ENCODE measurements at places on chromosomes 2 and 18.
A peak's percentile ranks its signal among the peaks of the same experiment; 100 is the strongest.

DNA sequence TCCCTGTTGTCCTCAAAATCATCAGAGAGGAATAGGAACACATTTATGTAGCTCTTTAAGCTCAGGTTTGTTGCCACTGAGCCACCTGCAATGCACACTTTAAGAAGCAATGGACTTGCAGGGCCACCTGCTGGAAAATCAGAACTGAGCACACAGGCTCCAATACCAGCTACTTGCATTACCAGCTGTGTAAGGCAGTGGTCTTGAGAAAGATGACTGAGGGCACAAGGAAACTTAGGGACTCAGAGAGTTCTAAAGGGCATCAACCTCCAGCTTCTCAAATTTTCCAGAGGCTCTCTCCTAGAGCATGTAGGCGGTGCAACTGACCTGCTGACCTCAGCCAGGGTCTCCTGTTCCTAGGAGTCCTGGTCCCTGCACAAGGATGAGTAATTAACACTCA, 2.5 kb upstream of the CNDP2 start:
- no peak for ATAC-seq

GRCh38 chr2:30039101-30039500, 107.7 kb upstream of the YPEL5 start:
- no peak for ATAC-seq

DNA sequence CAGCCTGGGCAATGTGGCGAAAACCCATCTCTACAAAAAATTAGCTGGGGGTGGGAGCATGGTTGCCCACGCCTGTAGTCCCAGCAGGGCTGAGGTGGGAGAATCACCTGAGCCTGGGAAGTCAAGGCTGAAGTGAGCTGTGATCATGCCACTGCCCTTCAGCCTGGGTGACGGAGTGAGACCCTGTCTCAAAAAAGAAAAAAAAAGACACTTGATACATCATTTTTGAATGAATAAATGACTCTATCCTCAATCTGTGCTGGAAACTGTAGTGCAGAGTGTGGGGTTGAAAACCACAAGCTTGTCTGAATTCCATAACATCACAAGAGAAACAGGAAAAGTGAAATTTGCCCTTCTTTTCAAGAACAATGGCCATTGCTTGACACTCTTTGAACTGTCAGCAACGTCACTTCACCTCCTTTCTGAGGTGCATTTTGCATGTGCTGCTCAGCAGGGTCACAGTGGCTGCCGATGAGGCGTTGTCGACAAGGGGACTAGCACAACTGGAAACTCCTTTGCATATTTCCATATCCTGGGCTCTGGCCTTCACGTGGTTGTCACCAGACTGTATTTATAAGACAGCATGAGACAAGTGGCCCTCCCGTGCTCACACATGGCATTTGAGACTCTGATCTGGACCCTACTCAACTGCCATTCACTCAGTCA, 54.2 kb downstream of the DDX1 start:
- peak; percentile 17 for ATAC-seq

DNA sequence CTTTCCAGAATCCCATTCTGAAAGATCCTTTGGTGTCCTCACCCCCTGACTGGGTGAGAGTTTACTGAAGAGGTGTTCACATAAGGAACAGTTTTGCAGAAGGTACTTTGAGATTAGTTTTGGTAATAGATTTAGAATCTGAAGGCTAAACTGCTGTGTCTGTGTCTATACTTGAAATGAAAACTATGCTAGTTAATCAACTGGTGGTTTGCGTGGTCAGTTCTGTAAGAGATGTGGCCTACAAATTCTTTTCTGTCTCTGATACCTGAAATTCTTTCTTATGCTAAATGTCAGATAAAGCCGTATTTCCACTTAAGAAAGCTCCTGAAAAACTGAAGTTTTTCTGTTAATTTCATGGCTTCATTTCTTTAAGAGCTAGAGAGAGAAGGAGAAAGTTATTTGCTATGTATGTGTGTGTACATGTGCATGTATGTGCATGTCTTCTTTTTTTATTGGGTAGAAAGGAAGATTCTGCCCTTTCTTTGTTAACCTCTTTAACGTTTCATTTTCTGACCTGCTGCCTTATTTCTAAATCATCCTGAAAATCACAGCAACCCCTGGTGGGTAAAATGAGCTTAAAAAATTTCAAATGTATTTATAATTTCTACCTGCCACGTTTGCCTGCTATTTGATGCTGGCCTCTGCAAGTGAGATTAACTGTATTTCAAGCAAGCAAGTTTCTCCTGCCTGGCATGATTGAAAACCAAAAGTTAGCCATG, 552.0 kb upstream of the NRP2 start:
- no peak for ATAC-seq

DNA sequence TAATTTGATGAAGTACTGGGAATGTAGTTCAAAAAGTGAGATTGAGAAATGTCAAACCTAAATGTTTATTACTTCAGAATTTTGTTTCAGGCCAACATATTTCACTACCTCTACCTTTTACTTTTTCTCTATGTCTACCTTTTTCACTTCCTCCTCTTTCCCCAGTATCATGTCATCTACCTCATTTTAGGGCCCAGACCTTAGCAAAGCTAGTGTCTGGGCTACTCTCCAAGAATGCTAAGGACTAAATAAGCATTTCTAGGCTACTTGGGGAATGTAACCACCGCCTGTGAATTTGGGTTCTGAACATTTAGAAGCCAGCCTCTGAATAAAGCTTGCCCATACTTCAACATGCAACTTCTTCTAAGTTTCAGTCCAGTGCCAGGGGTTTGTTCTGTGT, 330.4 kb downstream of the SLC4A3 start:
- no peak for ATAC-seq

- ATAC-seq, result no peak
Measured at GRCh38 chr2:189651284-189651683, 10.0 kb upstream of the ASNSD1 start.

GRCh38 chr2:171669121-171669520, 18.1 kb upstream of the DYNC1I2 start:
- ATAC-seq, result no peak

- no peak for ATAC-seq
Measured at GRCh38 chr2:31828891-31829290, 181.9 kb downstream of the MEMO1 start.

DNA sequence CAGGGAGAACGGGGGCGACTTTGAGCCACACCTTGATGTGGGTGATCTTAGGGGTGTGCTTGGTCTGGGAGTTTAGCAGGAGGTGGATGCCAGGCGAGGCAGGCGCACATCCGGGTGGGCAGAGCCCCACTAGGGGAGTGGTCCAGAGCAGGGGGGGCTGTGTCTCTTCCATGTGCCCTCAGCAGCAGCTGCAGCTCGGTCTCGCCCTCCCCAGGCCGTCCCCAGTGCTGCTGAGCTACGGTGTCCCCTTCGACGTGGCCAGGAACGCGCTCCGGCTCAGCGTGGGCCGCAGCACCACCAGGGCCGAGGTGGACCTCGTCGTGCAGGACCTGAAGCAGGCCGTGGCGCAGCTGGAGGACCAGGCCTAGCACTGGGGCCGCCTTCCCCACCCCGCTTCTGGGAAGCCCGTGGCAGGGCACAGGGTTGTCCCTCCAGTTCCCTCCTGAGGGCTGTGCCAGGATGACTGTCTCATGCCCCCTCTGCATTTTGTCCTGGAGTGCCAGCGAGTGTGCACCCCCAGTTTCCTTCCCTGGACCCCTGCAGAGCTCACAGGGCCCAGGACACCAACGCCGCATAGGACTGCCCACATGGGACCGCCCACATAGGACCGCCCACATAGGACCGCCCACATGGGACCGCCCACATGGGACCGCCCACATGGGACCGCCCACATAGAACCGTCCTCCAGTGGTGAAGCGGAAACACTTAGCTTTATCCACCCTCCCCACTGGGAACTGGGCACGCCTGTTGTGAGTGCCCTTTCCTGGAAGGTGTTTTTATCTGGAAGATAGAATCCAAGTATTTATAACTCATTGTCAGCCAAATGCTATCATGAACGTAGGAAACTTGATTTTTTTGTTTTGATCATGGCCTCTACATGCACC, 1.9 kb upstream of the ESPNL start:
- ATAC-seq, result peak; percentile 86

- ATAC-seq, result no peak
Measured at GRCh38 chr2:200943527-200944105, 19.8 kb downstream of the ORC2 start.

DNA sequence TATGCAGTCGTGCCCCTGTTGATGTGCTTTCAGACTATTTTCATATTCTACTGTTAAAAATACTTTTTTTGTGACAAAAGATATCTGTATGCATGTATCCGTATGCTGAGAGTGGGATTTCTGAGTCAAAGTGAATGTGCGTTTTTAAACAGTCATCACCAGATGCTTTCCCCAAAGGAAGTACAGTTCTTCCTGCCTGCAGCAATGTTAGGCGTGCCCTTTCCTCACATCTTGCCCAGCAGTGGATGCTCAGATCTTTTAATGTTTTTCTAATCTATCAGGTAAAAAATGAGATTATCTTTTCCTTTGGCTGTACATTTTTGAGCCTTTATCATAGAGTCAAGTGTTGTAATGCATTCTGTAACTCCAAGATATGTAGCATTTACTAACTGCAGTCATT, 111.7 kb downstream of the PTPRM start:
- ATAC-seq, result no peak

GRCh38 chr2:171793691-171794678, 100.1 kb downstream of the SLC25A12 start:
- no peak for ATAC-seq

GRCh38 chr2:187187519-187187918, 260.5 kb downstream of the CALCRL start:
- ATAC-seq, result no peak

- no peak for ATAC-seq
Measured at GRCh38 chr2:233145726-233146125, 85.6 kb downstream of the INPP5D start.

DNA sequence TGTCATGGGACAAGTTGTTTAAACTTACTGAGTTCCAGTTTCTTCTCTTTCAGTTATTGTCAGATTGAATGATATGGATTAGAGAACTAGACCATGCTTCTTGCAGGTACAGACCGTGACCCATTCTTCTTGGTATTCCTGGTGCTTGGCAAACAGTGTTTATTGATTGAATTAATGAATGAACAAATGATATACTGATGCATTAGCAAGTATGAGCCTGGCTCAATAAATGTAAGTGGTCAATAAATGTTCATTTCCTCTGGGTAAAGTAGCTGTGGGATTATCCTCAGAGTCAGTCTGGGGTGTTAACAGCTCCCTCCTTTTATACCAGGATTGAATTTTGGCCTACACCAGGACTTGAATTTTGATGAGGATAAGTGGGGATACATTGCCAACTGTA, 160.2 kb downstream of the ZEB2 start:
- no peak for ATAC-seq

GRCh38 chr2:10678225-10678624, 11.6 kb downstream of the NOL10 start:
- ATAC-seq, result no peak

DNA sequence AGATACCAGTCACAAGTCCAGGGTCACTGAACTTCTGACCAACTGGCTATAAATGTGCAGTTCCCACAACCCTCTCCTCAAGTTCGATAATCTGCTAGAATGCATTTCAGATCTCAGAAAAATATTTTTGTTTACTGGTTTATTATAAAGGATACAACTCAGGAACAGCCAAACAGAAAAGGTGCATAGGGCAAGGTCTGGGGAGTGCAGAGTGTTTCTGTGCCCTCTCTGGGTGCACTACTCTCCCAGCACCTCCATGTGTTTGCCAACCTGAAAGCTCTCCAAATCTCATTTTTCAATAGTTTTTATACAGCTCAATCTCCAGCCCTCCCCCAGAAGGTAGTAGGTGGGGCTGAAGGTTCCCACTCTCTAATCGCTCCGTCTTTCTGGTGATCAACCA, 85.2 kb downstream of the SKA1 start:
- no peak for ATAC-seq

GRCh38 chr2:127737892-127738291, 36.6 kb downstream of the SFT2D3 start:
- no peak for ATAC-seq

GRCh38 chr2:165933211-165933910, 20.2 kb downstream of the TTC21B start:
- ATAC-seq, result no peak

DNA sequence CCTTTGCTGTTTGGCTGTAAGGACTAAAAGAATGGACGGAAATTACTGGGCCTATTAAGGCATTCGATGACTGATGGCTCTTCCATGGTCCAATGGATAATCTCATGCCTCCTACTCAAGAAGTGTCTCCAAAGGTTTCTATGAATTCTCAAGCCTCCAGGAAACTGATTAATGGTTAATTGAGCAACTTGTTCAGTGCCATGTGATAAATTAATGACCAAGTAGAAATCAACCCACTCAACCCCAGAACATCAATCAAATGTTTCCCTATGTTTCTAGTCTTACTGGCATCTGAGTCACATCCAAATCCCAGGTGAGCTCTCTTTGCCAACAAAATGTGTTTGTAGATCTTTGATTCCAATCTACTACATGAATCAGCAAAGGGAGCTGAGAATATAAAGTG, 103.6 kb downstream of the NXPH2 start:
- ATAC-seq, result no peak

DNA sequence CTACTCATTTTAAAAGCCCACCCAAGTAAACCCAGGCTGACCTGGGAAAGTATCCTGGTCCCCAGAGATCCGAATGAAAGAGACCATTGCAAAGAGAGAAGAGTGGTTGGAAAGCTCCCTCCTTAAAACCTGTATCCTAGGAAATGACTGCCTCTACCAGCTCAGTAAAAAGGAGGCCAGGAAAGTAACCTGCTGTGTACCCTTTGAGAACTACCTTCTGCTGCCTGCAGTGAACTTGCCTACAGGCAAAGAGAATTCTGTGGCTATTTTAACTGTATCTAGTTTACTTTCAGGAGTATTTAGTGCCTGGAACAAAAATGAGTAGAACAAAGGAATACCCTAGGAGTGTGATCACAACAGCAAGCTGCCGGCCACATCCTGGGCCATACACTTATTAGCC, 641.7 kb upstream of the NRXN1 start:
- ATAC-seq, result no peak

GRCh38 chr18:7572822-7573221, 5.7 kb downstream of the PTPRM start:
- ATAC-seq, result no peak

DNA sequence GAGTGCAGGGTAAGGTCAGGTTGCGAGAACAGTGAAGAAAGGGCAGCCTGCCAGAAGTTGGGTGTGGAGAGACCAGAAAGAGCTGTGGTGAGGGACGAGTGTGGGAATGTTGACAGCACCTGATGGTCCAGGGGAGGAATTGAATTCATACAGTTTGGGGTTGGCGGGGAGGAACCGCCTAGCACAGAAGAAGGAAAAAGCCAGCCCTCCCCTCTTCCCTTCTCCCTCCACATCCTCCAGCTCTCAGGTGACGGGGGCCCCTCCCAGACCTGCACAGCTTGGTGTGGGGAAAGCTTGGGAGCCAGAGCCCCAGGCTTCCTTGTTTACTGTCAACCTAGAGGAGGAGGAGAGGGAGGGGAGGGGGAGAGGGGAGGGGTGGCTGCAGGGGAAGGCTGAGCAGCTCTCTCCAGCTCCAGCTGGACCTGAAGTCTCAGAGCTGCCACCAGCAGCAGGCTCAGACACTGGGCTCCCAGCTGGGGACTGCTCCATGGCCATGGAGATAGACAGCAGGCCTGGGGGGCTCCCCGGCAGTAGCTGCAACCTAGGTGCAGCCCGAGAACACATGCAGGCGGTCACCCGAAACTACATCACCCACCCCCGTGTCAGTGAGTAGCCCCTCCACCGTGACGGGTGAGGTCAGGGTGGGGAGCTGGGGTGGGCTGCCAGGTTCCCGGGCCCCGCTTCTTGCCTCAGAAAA, at the start of gene ATP6V1B1:
ATP6V1B1 (plus strand) TSS at position 433 of the 697 bp plus-strand sequence; CDS start at position 488, 55 bp downstream.
- no peak for ATAC-seq

- no peak for ATAC-seq
Measured at GRCh38 chr2:54520687-54521086, 64.6 kb downstream of the SPTBN1 start.

Measured in stimulated activated memory B cell treated with anti-CD40 and anti-IgM and Interleukin-4, amounts not matched to agents 10 μg/mL and 1 μg/mL and 100 μg/mL, for 72 hours (primary cell).